Neural crest cell (in vitro differentiated cells): ENCODE measurements at places on chromosomes 12 and 14. TPM values are rescaled to one million over a fixed set of nuclear protein-coding genes. Genes with fewer than 3 reads are reported as not detected.

The KCNH3 gene
- 0.16 and 0.34 TPM in 2 replicates for total RNA-seq

The SOAT2 gene
- total RNA-seq: not detected in 2 replicates

The SRSF9 gene
- total RNA-seq: 350 and 361 TPM in 2 replicates

The ITGB7 gene
- total RNA-seq: not detected in 2 replicates

The SLC6A15 gene
- total RNA-seq: 2.8 and 3.2 TPM in 2 replicates

The CCDC177 gene
- 7.5 and 7.7 TPM in 2 replicates for total RNA-seq

The ART4 gene
- total RNA-seq: not detected in 2 replicates

The RIPK3 gene
- not detected in 2 replicates for total RNA-seq

The SUOX gene
- total RNA-seq: 30.4 and 33.7 TPM in 2 replicates

The GPHN gene
- total RNA-seq: 38.8 and 43.5 TPM in 2 replicates

The CBLN3 gene
- 0.86 and 1.0 TPM in 2 replicates for total RNA-seq

The ESRRB gene
- total RNA-seq: 0.28 and 0.77 TPM in 2 replicates

The ADCY6 gene
- total RNA-seq: 79.5 and 81.0 TPM in 2 replicates

The YEATS4 gene
- 33.9 and 39.7 TPM in 2 replicates for total RNA-seq

The TRHDE gene
- total RNA-seq: 0.51 and 0.66 TPM in 2 replicates

The NINJ2 gene
- 0.42 TPM in 1 of 2 replicates, not detected in the other for total RNA-seq

The FUT8 gene
- total RNA-seq: 63.0 and 67.2 TPM in 2 replicates

The RGS6 gene
- 2.8 TPM in 2 replicates for total RNA-seq

DNA sequence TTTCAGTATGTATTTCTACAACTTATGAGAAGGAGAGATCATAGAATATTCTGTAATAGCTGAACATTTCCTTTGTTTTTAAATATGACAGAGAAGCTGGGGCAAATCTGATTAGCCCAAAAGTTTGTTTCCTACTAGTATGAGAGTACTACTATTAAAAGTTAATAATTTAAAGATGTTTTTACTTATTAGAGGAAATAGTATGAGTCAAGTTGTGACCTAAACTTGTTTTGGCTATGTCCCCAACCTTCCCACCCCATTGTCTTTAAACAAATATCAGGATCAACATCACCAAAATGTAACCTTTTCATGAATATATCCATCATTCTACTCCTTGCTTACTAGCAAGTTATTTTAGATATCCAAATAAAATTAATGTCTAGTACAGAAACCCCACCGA is 10.5 kb downstream of the GNPNAT1 start:
- DNase-seq: no peak

DNA sequence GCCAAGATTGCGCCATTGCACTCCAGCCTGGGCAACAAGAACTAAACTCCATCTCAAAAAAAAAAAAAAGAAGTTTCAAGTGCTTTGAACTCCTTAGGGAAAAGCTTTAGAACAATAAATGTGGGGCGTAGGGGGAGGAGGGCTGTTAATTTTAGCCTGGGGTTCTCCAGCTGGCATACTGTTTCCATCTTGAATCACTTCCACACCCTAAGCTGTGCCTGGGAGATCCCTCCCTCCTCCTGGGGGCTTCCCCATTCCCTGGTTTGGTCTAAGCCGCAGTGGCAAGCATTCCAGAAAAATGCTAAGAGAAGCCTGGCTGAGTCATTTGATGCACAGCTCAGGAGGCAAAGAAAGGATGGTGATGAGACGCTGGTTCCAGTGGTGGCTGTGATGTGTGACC is 2.3 kb upstream of the ZNF384 start:
- no peak for DNase-seq

GRCh38 chr12:10669533-10669932 is 4.3 kb downstream of the STYK1 start:
- no peak for DNase-seq

- no peak for DNase-seq
These were observed 18.9 kb upstream of the CD27 start for GRCh38 chr12:6425590-6426531.

DNA sequence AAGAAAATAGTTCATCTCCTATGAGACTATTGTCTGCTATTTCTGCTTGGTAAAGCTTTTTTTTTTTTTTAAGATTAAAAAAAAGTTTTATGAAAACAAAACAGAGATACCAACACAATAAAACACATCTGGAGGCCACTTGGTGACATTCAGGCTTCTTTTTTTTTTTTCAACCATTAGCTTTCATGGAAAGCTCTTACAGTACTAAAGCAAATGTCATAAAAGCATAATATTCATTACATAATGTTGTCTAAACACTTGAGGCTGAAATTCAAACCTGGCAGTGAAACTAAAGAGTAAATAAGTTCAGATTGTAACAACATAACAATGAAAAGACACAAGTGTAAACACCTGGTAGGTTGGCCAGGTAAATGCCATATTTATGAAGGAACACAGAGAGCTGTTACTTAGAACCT is 14.7 kb downstream of the PRICKLE1 start:
- no peak for DNase-seq

DNA sequence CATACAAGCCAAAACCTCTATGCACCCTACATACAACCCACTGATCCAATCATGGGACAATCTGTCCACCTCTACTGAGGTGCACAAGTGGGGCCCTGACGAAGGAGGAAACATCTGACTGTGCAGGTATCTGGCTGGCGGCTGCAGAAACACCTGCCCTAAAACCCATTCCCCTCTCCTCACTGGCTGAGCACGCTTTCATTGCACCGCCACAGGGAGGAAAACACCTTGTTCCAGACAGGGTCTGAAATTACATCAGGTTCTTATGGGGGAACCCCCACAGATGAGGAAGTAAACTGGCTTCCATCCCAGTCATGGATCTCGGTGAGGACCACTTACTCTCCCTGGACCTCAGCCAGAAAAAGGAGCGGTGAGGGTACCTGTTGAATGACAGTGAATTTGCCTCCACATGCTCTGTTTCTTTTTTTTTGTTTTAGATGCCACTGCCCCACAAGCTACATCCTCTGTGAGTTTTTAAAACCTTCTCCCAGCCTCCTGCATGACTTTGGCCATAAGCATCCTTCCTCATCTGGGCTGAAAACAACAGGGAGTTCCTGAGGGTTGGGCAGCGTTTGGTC is 23.8 kb upstream of the DGLUCY start:
- no peak for DNase-seq

DNA sequence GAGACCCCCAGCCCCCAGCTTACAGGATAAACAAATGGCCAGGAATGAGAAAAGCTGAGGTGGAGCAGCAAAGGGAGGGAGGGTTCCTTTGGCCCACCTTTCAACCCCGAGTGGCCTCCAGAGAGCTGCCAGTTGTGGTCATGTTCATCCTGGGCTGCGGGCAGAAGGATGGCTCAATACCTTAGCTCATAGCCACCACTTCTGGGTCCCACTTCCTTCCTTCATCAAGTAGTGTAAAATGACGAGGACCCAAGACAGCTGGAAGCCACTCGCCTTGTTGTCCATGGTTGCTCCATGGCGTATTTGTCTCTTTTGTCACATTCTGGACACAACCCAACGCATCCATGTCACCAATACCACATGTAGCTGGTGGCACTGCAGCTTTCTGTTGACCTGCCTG is 24.2 kb downstream of the CRACR2A start:
- DNase-seq: no peak

GRCh38 chr14:105505101-105505500 is 14.1 kb downstream of the TEDC1 start:
- DNase-seq: no peak

GRCh38 chr12:62899568-62900390 is 35.2 kb downstream of the PPM1H start:
- no peak for DNase-seq

DNA sequence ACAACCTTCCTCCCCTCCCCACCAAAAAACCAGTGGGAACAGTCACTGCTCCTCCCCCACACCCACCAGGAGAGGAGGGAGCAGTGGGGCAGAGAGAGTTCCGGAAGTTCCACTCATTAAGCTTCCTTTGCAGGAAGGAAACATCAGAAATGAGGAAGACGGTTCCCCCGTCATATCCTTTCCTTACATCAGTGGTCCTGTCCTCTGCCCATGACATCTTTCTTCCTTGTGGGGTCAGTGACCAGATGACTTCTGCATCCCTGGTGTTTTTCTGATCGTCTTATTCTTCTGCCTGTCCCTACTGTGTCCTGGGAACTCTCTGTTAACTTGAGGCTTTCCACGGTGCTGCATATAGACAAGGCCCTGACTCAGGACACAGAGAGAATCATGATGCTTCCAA is 40.8 kb upstream of the SPTLC2 start:
- no peak for DNase-seq

- DNase-seq: no peak
These were observed 220.7 kb downstream of the BMP4 start for GRCh38 chr14:53735916-53736315.

DNA sequence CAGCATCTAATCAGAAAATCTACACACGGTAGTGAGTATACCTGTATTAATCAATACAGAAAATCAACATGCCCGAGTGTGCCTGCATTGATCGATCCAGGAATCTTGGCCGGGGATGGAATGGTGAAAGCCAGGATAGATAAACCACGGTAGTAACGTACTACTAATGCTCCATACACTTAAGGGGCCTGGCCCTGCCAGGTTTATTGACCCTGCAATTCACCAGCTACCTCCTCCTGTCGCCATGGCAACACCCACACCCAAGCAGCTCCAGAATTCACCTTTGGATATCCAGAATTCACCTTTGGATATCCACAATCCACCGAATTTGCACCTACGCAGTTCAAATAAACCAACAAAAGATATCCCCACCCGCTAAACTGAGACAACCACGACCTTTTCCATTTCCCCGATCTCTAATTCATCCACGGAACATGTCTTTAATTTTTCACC is 14.8 kb upstream of the CALM1 start:
- DNase-seq: no peak

DNA sequence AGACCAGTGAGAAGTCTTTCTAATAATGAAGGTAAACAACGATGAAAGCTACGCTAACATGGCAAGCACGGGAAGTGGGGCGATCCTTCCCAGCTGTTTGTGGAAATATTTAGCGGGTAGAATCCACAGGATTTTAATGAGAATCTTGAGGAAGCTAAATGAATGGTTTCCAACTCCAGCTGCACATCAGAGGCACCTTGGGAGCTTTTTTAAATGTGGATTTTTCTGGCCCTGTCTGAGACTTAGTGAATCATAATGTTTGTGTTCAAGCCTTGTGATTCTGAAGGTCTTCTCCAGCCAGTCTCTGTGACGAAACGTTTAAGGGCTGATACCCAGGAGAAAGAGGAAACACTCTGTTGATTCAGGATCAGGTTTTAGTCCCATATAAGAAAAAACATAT is 169.8 kb downstream of the CAPZA3 start:
- DNase-seq: no peak

DNA sequence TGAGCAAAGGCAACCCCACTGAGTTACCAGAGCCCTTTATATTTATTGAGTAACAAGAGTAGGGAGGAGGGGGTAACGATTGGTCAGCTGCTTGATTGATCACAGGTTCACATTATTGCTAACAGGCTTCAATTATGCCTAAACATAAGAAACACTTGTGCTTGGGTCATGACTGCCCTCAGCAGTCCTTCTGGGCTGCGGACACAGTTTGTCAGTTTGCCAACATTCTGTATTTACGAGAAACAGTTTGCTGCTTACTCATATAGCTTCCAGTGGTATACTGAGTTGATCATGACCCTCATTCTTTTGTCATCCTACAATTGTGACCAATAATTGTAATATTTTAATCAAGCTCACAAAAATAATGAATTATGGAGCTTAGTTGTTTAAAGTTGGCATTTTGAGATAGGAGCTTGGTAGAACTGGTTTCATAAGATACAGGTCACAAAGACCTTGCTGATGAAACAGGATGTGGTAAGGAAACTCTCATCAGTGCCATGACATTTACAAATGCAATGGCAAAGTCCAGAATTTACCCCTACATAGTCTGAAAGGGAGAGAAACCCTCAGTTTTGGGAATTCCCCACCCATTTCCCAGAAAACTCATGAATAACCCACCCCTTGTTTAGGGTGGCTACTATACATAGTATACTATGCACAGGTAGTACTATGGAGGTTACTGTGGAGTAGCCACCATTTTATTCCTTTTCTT is 1421.0 kb upstream of the FLRT2 start:
- DNase-seq: no peak

GRCh38 chr12:123115409-123116121 is 35.3 kb downstream of the PITPNM2 start:
- no peak for DNase-seq

DNA sequence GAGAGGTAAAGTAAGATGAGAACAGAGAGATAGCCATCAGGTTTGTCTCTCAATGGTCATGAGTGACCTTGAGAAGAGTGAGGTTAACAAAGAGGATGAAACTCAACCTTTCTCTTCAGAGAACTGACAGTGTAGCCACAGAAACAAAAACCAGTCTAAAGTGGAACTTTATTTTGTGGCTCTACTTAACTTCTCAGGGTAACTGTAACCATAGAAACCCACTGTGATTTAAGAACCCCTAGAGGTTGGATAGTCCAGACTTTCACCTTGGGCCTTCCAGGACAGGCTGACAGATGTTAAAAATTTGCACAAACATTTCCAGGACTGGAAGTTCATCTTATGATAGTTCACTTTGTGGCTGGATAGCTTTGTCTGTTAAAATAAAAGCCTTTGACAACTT is 48.5 kb downstream of the ATP23 start:
- no peak for DNase-seq

DNA sequence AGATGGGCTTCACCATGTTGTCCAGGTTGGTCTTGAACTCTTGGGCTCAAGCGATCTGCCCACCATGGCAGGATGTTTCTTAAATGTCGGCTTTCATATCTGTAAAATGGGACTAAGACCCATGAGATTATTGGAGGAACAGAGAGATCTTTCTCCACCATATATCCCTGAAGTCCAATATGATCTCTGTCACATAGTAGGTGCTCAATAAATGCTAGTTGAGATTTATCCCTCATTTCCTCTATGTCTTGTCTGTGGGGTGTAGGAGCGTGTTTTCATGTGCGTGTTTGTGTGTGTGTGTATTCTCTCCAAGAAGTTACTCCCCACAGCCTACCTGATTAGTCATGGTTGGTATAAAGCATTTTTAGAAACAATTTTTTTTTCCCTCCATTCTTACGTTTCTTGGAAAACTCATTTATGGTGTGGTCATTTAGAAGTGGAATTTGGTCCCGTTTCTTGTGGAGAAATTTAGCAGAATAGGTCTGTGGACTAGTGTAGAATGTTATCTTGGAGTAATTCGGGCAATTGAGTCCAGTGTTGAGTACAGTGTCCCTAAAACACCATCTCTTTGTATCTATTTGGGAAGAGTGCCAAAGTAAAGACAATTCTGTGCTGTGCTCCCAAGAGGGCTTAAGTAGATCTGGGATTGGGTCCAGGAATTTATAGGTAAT is 4.3 kb downstream of the STRAP start:
- no peak for DNase-seq

GRCh38 chr14:50812856-50813543 is 18.0 kb downstream of the NIN start:
- DNase-seq: no peak

DNA sequence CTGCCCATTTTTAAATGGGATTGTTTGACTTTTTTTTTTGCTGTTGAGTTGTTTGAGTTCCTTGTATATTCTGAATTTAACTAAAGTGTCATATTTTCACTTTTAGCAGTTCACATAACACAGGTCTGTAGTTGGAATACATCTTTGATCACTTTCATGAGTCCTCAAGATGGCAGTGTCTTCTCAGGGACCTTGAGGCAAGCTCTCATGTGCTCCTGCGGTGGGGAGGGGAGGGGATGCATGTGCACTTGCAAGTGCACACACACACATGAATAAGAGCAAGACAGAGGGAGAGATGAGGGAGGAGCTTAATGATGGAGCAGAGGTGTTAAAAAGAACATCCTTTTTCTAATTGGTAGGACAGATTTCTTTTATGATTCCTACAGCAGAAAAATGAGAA is 291.4 kb upstream of the OR4E1 start:
- DNase-seq: no peak
